ENCODE measurements at places on chromosomes 1 and 21.

- no peak for DNase-seq
These were observed 7.7 kb downstream of the PCP4L1 start for GRCh38 chr1:161266202-161266601.

- no peak for DNase-seq
These were observed 353.0 kb upstream of the RUNX1 start for GRCh38 chr21:35402061-35402460.

DNA sequence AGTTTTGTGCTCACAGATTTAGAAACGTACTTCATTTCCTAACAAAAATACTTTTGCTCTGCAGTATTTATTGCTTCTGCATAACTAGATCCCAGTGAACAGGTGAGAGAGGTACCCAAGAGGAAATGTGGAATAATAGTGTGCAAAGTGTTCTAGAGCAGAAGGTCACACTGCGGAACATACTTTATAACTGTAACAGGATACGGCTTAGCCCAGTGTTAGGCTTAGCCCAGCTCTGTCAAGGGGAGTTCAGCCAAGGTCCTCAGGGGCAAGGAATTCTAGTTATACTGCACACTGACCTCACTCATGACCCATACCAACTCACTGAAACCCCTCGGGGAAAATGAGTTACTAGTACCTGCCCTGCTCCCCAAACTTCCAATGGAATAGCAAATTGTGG, 55.3 kb downstream of the PTPN14 start:
- no peak for DNase-seq

- no peak for DNase-seq
These were observed 224.4 kb downstream of the PTPRU start for GRCh38 chr1:29460694-29461093.

GRCh38 chr1:227234998-227235405, 83.3 kb downstream of the CDC42BPA start:
- DNase-seq: no peak

GRCh38 chr1:203422656-203423055, 53.0 kb upstream of the PRELP start:
- DNase-seq: no peak

DNA sequence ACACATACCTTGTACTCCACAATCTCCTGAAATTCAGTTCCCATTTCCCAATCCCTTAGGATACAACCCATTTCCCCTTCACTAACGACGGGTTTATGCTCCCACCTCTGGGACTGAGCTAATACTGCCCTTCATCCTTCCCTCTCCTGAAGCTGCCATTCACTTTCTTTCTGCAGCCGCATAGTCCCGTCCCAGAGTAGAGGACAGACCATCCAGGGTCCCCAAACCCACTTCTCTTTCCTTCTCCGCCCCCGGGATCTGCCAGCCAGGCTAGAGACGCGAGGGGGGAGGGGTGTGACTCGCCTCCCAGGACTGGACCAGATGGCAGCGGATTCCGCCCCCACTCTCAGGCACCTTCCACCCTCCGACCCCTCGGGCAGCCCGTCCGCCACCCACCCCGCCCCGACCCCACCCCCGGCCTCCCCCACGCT, 679 bp downstream of the ABL2 start:
- DNase-seq: no peak

GRCh38 chr1:89698624-89699023, 65.7 kb downstream of the LRRC8C start:
- DNase-seq: no peak

DNA sequence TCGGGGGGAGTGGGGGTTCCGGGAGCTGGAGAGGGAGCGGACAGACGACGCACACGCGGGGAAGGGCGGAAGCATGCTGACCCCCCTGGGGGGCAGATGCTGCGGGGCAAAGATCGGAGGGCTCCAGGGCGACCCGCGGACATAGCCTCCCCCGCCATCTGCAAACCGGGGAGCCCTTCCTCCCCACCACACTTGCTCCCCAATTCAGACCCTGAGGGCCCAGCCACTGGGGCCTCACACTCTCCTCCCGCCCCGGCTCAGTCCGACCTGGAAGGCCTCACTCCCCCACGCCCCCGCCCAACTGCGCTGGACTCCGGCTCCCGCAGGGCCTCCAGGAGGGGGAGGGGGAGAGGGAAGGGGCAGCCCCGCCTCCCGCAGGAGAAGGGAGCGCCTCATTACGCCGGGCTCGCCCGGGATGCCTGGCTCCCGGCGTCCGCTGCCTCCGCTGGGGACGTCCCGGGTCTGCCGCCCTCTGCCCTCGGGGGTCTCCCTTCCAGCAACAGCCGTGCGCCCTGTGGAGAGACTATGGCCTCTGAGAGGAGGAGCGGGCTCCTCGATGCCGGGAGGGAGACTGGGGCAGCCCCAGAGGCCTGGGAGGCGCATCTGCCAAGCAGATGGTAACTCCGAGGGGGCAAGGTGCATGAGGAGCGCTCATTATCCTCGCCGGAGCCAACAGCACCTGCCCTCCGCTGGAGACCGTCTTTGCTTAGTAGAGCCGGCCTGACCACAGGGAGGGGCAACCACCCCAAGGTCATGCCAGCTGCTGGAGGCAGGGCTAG, 636 bp upstream of the CAMK2N1 start:
- DNase-seq: no peak

GRCh38 chr1:92784021-92784638, 778 bp downstream of the EVI5 start:
- DNase-seq: no peak

GRCh38 chr1:46455951-46456350, 33.7 kb upstream of the DMBX1 start:
- DNase-seq: no peak

DNA sequence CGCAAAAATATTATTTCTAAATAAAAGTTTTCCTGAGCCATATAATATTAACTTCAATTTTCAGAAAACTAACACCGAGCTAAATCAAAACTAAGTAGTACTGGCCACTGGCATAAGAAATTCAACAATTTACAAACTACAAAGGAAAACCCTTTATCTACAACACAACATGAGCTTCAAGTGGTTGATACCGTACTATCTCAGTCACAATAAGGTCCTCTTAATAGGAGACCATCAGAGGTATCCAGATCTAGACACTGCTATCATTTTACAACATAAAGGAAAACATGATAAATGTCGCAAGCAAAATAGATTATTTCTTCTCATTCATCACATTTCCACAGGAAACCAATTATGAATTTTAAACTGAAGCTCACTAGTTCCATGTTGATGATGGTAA, 39.5 kb downstream of the GATAD2B start:
- no peak for DNase-seq

DNA sequence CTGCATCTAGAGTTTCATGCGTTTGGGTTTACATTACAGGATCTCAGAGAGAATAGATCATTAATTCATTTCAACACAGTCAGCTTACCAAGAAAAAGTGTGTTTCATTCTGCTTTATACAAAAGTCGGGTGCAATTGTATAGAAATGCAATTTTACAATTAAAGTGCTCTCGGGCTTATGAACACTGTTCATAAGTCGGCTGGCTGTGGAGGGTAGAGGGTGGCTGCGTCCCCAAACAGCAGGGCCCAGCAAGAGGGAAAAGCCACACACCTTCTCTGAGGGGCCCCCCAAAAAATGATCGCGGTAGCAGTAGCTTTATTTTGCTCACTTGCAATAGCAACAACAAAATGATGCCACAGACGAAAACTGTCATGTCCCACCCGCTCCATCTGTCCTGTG, 13.8 kb upstream of the ZBTB18 start:
- no peak for DNase-seq

GRCh38 chr1:209862391-209863356, 34.9 kb downstream of the UTP25 start:
- DNase-seq: no peak

GRCh38 chr21:33760641-33761440, 118.5 kb downstream of the ITSN1 start:
- DNase-seq: no peak

DNA sequence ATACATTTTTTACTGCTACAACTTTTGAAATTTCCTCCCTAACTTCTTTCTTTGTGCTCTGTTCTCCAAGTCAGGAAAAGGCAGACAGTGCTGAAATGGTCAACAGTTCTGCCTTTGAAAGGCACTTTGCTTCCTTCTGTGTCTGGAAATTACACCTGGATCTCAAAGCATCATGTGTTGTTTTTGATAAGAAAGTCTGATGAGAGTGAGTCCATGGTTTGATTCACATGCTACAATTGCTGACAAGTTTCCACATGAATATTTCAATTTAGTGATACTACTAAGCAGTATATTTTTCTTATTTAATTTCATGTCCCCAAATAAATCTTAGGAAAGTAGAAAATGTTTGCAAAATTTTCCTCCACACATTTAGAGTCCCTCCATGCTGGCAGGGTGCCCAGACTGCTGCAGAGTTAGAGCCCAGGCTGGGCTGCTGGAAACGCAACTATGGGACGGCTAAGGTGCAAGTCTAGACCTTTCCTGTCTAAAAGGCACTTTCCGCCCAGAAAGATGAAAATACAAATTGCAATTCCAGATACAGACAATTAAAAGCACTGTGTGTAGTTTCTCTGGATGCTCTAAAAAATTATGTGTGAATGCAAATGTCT, 96.6 kb upstream of the RUNX1 start:
- DNase-seq: no peak

DNA sequence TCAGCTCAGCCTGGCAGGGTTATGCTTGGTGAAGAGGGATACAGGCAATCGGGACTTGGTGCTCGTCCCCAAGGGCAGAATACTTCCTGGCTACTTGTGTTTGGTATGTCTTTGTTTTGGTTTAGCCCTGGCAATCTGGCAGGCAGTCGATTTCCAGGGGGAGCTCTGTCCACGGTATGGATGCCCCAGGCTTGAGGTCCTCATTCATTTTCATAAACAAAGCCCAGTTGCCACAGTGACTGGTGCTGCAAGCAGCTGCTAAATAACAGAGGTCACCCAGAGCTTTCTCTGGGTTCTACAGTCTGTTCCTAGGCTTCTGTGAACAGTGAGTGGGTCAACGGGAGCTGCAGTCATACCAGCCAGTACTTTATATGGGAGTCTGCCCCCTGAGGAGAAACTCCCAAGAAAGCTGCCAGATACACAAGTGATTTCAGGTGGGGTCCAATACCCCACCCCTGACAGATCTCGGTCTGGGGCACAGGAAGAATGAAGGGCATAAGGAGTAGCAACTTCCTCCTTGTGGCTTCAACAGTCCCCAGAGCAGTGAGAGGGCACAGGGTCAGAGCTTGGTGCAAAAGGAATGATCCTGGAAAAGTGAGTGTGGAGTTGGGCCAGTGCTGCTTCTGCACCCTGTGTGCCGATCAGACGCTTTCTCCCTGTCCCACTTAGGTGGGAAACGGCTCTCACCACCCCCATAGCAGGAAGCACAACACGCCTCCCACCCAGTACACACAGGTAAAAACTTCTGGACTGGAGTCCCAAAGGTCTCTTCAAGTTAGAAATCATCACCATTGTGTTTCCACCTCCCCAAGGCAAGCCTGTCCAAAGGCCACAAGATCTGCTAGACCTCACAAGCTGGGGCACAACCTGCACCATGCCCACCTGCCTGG, 55.5 kb downstream of the TGFBR3 start:
- no peak for DNase-seq

- DNase-seq: no peak
These were observed 21.9 kb downstream of the ERRFI1 start for GRCh38 chr1:8004113-8004802.

- no peak for DNase-seq
These were observed 49.3 kb downstream of the SH3GLB1 start for GRCh38 chr1:86753700-86754099.

DNA sequence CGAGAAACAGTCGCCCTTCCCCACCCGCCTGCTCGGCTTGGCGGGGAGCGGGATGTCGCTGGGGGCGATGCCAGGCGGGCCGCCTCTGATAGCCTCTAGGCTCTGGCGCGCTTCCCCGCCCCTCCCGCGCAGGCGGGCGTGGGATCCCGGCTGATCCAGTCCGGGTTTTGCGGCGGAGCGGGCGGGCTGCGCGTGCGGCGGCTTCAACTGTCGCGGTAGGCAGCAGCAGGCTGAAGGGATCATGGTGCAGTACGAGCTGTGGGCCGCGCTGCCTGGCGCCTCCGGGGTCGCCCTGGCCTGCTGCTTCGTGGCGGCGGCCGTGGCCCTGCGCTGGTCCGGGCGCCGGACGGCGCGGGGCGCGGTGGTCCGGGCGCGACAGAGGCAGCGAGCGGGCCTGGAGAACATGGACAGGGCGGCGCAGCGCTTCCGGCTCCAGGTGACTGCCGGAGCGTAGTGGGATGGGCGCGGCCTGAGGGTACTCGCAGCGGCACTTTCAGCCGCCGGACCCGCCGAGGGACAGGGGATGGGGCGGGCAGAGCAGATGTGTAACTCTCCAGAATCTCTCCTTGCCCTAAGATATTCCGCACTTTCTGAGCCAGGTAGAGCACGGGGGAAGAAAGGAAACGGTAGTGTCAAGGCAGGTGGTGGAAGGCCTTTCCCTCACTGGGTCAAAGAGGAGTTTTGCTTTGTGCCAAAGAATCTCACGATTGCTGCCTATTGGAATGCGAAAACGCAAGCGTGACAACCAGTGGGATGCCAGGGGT, at the start of gene FAAH:
Gene FAAH (plus strand): TSS at position 210 of the 764 bp plus-strand sequence. CDS start 32 bp downstream, at position 242.
- no peak for DNase-seq

DNA sequence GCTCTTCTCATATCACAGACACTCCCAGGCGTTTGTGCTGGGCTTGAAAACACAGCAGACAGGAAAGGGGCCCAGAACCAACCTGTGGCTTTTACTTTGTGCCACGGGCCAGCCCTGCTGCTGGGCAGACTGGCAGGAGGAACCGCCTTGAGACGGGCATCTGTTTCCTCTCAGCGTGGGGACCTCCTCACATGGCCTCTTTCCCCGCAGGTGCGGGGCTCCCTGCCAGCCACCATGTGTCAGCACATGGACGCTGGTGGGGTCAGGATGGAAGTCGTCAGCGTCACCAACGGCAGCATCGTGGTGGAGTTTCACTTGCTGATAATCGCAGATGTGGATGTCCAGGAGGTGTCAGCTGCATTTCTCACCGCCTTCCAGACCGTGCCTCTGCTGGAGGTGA, 47.8 kb downstream of the UMODL1 start:
- DNase-seq: no peak

DNA sequence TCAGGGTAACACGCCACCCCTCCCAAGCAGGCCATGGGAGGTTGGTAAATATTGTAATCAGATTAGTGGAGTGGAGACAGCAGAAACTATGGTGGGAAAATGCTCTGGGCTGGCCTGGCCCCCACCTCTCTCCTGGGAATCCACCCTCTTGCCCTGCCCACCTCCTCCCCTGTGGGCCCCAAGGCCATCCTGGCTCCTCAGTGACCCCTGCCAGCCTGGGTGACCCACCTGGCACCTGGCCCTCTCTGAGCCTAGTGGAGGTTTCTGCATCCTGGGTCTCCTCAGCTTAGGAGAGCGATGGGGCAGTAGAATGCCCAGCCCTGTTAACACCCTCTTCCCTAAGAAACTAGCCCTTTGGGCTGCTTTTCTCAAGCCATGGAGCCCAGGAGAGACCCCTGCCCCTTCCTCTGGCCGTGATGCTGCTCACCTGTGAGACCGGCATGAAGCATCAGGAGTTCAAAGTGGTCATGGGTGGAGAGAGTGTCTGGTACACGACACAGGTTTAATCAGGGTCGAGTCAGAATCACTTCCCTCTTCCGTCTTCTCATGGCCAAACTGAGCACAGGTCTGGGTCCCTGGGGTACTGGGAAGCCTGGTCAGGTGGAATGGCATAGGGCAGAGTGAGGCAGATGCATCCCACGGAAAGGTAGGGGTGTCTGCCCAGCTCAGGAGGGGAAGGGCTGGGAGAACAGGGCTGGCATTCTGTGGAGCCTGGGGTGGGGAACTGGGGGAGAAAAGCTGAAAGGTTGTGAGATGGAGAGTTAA, 10.7 kb upstream of the DMBX1 start:
- DNase-seq: no peak

- DNase-seq: no peak
These were observed 26.5 kb downstream of the SYF2 start for GRCh38 chr1:25205786-25206185.

GRCh38 chr1:24954631-24955030, 24.6 kb upstream of the RUNX3 start:
- no peak for DNase-seq

All from stimulated activated CD4-positive, alpha-beta T cell treated with anti-CD3 and anti-CD28 coated beads, Interleukin-1b, Interleukin-23, amount 100 ng/mL, for 1 hour (primary cell).